NCI-H146 (cell line): ENCODE measurements at places on chromosomes 1 and 21.

DNA sequence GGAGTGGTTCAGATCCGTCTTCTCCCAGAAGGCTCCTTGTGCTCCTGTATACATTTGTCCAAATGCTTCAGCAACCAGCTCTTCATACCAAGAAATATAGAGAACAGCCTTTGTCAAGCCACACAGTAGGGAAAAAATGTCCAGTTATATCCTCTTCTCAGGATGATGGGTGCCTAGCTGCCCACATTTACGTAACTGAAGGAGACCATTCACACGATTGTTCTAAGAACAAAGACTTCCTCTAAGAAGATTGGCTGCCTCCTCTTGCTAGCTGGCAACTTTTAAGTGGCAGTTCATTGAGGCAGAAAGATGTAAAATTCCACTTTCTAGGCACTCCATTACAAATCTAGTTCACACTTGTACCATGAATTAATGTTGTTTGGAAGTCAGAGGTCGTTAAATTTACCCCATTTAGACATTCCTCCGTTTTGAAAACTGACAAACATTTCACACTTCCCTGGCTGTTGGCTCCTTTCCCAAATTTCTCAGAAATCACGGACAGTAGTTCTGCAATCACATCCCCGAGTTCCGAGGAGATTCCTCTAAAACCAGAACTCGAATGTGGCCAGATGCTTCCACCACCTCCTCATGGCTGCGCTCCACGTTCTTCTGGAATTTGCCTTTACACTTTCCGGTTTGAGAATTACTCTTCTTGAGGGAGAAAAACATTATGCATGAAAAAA, 45.6 kb upstream of the CSF1 start:
- no peak for DNase-seq

DNA sequence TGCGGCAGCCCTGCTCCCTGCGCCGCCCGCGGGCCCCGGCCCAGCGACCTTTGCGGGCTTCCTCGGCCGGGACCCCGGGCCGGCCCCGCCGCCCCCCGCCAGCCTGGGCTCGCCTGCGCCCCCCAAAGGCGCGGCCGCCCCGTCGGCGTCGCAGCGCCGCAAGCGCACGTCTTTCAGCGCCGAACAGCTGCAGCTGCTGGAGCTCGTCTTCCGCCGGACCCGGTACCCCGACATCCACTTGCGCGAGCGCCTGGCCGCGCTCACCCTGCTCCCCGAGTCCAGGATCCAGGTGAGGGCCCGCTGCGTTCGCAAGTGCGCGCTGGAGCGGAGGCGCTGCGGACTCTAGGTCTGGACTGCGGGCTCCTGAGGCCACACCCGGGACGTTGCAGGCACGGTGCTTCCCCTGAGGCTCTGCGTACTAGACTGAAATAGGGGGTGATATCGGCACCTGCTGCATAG, 351 bp downstream of the MIXL1 start:
- DNase-seq = peak; percentile 46

- no peak for DNase-seq
These were observed 41.6 kb upstream of the APOBEC4 start for GRCh38 chr1:183694755-183695154.

GRCh38 chr1:208036918-208037766, 126.2 kb upstream of the CD34 start:
- DNase-seq = no peak

GRCh38 chr21:41235201-41235600, 67.2 kb downstream of the BACE2 start:
- DNase-seq = no peak
